ENCODE measurements at places on chromosomes 6 and 20. TPM values are rescaled to one million over a fixed set of nuclear protein-coding genes. Genes with fewer than 3 reads are reported as not detected.

- H3K4me3 ChIP-seq = no peak overlapping the region
- H3K36me3 ChIP-seq = no peaks in the 10 kb centered on the region
- DNase-seq = no peak
- peaks cover 3% of the 10 kb centered on the region for H3K4me1 ChIP-seq
Observed at GRCh38 chr6:43821101-43821886, 51.3 kb downstream of the VEGFA start.

DNA sequence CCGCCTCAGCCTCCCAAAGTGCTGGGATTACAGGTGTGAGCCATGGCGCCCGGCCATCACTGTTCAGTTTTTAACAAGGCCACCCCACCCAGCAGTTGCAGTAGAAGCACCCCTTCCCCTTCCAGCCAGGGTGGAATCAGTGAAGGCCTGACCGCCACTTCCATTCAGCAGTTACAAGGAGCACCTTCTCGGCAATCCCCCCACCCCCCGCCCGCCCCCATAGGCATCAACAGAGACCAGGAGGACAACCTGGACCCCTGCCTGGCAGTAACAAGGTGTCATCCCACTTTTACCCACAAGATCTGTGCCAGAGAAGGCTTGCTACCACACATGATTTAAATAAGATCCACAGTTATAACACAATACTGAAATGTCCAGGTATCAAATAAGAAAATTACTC, 23.1 kb downstream of the NCR2 start:
- H3K27ac ChIP-seq = no peak overlapping the region
- no peaks in the 10 kb centered on the region for H3K4me1 ChIP-seq
- no peak for DNase-seq
- H3K27me3 ChIP-seq = peaks cover 2% of the 10 kb centered on the region
- no peaks in the 10 kb centered on the region for H3K36me3 ChIP-seq

- no peak overlapping the region for H3K27ac ChIP-seq
- H3K4me3 ChIP-seq = no peak overlapping the region
- peaks cover 6% of the 10 kb centered on the region for H3K4me1 ChIP-seq
- DNase-seq = no peak
- H3K36me3 ChIP-seq = no peaks in the 10 kb centered on the region
Observed at GRCh38 chr6:161631676-161632194, 357.9 kb upstream of the AGPAT4 start.

GRCh38 chr6:38192011-38192410, 372.5 kb downstream of the ZFAND3 start:
- no peaks in the 10 kb centered on the region for H3K4me1 ChIP-seq
- DNase-seq = no peak
- H3K4me3 ChIP-seq = no peak overlapping the region
- H3K27me3 ChIP-seq = no peaks in the 10 kb centered on the region
- no peaks in the 10 kb centered on the region for H3K36me3 ChIP-seq

GRCh38 chr6:121873595-121873994, 438.1 kb downstream of the GJA1 start:
- H3K4me1 ChIP-seq = no peaks in the 10 kb centered on the region
- no peak overlapping the region for H3K4me3 ChIP-seq
- no peak for DNase-seq

OXT gene
- 0.47 TPM for total RNA-seq

AVP gene
- total RNA-seq = not detected
